ENCODE measurements at places on chromosomes 16 and 17.

DNA sequence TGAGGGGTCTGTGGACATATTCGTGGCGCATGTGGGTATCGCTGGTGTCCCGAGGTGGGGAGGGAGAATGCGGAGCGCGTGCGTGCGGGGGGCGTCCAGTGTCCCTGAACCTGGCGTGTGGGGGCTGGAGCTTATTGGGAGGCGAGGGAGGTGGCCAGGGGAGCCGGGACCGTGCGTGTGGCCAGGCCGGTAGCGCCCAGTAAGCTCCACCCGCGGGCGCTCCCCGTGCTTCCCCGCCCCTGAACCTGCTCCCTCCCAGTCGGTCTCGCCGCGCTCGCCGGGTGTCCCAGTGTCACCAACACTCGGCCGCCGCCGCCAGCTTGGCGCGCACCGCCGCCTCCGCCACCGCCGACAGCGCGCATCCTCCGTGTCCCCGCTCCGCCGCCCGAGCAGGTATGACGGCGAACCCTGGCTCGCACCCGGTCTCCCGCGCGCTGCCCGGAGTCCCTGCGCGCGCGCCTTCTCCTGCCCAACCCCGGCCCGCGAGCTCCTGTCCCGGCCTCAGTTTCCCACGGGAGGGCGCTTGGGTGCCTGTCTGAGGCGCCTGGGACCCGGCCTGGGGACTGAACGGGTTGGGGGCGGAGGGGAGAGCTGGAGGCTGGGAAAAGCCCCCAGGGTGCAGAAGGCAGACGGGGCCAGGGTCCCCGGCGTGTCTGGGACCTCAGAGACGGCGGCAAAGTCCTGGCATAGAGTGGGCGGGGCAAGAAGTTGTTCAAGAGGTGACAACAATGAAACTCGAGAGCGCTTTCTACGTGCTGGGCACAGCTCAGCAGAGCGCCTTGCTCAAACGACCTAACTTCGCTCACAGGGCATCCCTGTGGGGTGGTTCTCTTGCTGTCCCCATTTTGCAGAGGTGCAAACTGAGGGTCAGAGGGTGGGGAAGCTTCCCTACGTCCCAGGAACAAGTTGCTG, at the start of gene SCNN1B:
Gene SCNN1B (plus strand): TSS at position 258 of the 912 bp plus-strand sequence. CDS start 46,298 bp downstream, outside the sequence.
- no peak for DNase-seq

DNA sequence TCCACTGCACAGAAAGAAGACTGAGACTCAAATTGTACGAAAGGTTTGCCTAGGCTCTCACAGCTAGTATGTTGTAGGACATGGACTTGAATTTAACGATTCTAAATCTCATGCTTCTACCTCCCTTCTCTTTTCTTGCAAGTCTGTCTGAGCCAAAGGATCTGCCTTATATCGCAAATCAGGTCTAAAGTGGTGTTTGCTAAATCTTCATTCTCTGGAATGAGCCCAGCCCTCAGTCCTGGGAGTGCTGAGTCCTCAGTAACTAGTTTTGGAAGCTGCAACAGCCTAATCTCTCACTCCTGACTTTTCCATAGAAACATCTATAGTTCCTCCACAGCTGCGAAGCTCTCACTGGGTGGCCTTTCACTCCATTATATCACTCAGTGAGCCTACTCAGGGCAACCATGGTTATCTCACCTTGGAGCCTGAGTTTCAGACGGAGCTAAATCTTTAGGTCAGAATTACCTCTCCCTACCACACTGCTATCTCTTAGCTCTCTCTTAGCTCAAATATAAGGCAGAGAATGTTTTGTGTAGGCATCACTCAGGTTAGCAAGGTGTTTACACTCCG, 575.5 kb upstream of the C16orf82 start:
- no peak for DNase-seq

DNA sequence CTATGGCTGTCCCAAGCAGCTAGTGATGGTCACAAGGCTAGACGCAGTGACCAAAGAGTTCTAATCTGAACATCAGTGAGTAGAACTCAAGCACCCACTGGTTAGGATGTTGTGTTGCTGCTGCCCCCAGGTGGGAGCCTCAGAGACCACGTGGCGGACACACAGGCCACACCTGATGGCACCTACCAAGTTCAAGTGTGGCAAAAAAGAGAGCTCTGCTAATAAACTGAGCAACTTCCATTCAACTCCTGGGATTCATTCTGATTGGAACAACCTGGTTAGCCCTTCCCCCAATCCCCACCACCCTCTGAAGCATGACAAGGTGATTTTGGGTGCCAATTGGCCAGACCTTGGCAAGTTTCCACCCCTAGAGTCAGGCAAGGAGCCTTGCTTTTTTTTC, 3.5 kb upstream of the LCMT1 start:
- DNase-seq = no peak

GRCh38 chr16:7998789-7999453, 591.4 kb downstream of the TMEM114 start:
- DNase-seq = no peak

DNA sequence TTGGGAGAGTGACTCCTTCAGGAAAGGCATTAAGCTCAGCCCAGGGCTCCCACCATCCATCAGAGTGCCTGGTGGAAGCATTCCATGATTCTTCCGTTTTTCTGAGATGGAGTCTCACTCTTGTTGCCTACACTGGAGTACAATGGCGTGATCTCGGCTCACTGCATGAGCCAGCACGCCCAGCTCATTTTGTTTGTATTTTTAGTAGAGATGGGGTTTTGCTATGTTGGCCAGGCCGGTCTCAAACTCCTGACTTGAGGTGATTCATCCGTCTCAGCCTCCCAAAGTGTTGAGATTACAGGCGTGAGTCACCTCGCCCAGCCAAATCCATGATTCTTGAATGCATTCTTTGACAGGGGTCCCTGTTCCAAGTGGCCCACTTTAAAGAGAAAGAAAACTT, 23.1 kb downstream of the MIS12 start:
- no peak for DNase-seq

- DNase-seq = no peak
Measured at GRCh38 chr17:50679008-50679544, 28.6 kb downstream of the ANKRD40 start.

DNA sequence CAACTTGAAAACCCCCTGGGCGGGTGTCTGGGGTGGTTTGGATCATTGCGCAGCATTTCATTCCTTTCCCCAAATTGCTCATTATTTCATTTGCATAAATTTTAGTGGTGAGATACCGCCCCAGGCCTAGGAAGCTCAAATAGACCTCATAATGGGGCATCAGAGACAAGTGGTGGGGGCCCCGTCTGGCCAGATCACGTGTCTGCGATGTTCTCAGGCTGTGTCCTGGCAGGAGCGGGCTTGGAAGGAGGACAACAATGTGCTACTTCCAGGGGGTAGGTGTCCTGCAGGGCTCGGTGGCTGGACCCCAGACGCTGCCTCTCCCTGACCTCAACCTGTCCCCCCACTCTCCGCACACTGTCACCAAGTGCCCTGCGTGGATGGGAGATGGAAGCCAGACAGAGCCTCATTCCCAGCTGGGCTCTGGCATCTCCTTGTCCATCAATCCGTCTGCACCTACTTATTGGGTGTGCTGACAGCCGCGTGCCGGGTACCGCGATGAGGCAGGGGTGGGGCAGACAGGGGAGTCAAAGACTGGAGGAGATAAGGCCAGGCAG, 116.9 kb downstream of the NTN1 start:
- DNase-seq = no peak

- DNase-seq = no peak
Measured at GRCh38 chr16:72568502-72568901, 396.5 kb upstream of the PMFBP1 start.

- no peak for DNase-seq
Measured at GRCh38 chr16:11367483-11367906, 22.2 kb downstream of the RMI2 start.

DNA sequence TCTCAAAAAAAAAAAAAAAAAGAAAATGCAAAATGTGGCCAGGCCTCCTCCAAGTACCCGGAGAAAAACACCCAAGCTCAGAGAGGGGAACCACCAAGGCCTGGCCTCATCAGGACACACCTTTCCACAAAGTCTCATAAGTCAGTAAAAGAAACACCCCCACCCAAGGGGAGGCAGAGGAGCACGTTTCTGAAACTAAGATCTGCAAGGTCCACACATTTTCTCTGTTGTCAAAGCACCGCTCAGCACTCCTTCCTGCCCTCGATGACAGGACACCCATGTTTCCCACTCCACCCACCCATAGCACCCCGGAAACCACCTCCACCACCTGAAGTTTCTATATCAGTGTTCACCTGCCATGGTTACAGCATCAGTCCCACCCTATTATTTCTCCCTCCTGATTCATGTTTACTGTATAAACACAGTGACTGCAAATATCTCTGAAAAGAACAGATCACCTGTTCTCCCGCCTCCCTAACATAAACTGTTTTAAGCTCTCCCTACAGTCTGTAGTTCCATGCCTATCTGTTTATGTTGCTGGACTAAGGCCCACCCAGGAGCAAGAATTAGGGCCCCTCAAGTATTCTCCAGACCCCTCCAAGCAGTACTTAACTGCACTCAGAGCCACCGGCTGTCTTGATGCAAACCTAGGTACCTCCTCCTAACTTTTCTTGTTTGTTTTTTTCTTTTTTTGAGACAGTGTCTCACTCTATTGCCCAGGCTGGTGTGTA, 2.0 kb downstream of the CORO7 start:
- DNase-seq = peak; percentile 39

GRCh38 chr17:29263916-29264315, 17.3 kb downstream of the CRYBA1 start:
- no peak for DNase-seq

DNA sequence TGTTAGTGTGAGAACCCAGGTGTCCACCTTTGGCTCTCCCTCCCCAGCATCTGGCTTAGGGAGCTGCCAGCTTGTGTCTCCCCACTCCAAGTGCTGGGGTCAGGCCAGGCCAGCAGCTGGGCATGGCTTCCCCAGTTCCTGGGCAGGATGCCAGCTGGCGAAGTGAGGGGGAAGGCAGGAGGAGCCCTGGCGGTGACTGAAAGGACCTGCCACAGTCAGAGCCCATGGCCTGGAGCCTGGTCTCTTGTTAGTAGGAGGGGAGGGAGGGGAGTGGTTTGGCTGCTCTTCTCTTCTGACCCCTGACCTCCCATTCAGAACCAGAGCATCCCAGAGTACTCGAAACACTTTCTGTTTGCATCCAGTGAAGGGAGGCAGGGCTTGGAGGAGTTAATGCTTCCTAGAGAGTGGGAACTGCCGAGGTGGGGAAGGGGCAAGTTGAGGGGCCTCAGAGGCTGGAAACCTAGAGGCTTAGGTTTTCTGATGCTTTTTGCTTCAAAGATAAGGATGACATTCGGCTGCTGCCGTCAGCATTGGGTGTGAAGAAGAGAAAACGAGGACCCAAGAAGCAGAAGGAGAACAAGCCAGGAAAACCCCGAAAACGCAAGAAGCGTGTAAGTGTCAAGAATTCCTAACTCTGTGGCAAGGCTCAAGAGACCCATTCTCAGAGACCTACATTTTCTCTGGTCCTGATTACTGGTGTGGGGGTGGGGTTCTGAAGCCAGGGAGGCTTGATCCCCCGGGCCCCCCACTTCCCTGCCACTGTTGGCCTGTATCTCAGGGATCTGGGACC, 772 bp downstream of the CHD3 start:
- no peak for DNase-seq

DNA sequence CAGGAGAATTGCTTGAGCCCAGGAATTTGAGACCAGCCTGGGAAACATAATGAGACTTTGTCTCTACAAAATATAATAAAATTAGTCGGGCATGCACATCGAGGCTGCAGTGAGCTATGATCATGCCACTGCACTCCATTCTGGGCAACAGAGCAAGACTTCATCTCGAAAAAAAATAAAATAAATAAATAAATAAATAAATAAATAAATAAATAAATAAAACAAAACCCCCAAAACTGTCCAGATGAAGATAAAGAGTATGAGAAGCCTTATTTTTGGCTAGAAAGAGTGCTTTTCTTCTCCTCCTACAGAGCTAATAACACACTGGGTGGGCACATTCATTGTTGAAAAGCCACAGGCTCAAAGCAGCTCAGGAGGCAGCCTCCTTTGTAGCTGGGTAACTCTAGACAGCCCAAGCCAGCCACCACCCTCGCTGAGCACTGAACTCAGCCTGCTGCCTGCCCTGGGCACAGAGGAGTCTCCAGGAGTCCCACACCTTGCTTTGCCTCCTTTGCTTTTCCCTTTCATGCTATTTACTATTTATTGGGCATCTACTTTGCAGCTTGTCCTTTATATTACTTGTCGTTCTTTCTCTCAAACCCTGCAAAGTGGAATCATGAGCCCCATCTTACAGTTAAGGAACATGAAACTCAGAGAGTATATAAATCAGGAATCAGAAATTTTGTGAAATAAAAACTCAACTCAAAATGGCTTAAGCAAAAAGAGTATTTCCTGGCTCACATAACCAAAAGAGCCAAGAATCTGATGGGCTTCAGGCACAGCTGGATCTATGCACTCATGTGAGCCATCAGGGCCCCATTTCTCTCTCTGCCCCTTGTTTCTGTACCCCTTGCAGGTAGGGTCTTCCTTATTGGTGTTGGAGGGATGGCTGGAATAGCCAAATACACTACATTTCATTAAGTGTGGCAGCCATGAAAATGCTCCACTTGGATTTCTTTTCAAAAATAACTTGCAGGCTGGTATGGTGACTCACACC, 18.1 kb upstream of the C16orf87 start:
- DNase-seq = no peak

DNA sequence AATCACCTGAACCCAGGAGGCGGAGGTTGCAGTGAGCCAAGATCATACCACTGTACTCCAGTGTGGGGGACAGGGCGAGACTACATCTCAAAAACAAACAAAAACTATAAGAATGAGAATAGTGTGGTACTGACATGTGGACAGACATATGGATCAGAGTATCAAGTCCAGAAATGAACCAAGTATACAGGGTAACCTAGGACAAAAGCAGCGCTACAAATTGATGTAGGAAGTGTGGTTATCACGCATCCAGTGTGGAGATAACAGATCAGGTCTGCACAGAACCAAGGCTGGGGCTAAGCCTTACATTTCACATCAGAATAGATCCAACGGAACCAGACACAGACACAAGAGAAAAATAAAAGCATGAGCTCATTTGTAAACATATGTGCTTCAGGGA, 23.0 kb upstream of the C16orf95 start:
- no peak for DNase-seq

DNA sequence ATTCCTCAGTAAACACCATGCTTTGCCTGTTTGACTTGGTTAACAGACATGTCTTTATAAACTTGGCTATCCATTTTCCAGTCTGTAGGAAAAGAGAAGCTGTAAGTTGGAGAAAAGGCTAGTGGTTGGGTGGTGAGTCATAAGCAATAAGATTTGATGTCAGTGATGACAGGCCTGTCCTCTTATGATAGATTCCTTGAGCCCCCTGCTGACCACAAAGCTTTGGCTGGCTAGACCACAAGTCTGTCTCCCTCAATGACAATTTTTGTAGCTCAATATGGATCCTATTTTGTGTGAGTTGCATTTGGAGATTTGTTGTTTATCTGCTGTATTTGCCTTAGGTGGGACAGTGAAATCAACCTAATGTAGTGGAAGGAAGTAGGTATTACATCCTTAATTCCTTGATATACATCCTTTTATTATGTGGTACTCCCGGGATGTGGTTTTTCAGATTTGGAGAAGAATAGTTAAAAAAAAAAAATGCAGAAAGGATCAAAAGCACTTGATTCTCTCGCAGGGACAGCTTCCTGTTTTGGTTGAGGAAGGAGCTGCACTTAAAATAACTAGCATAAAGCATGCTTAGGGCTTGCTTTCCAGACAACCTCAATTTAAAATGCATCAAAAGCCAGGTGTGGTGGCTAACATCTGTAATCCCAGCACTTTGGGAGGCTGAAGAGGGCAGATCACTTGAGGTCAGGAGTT, 67.4 kb downstream of the SIAH1 start:
- no peak for DNase-seq

- no peak for DNase-seq
Measured at GRCh38 chr17:77887110-77887463, 71.4 kb upstream of the TNRC6C start.

Measured in stimulated activated CD8-positive, alpha-beta memory T cell treated with anti-CD3 and anti-CD28 coated beads, Interleukin-7, amount 100 ng/mL, for 1 hour (primary cell).